NCI-H1092 (cell line): ENCODE measurements at places on chromosomes 1 and 21.

- no peak for DNase-seq
Measured at GRCh38 chr1:220879076-220879508, at the start of gene HLX. Gene HLX (plus strand): TSS chr1:220879443. CDS start chr1:220879858, 415 bp downstream.

- DNase-seq = no peak
Measured at GRCh38 chr1:217562229-217562878, 68.5 kb downstream of the GPATCH2 start.

GRCh38 chr1:235639226-235640205 lies 10.1 kb downstream of the GNG4 start:
- no peak for DNase-seq

- DNase-seq = no peak
Measured at GRCh38 chr1:116426401-116426800, 53.4 kb downstream of the ATP1A1 start.

DNA sequence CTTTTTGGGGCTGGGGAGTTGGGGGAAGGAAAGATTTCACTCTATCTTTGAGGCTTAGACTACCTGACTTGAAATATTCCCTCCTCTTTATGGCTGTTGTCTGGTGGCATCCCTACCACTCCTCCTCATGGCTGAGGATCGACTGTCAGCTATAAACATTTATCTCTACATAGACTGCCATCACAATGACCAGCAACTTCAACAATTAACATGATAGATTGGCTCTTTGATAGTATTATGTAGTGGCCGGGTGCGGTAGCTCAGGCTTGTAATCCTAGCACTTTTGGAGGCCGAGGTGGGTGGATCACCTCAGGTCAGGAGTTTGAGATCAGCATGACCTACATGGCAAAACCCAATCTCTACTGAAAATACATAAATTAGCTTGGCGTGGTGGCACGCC lies 72.4 kb downstream of the GABPA start:
- DNase-seq = no peak

- no peak for DNase-seq
Measured at GRCh38 chr1:29956349-29957030, 720.2 kb downstream of the PTPRU start.

GRCh38 chr1:209048941-209049669 lies 534.4 kb upstream of the CAMK1G start:
- DNase-seq = no peak

DNA sequence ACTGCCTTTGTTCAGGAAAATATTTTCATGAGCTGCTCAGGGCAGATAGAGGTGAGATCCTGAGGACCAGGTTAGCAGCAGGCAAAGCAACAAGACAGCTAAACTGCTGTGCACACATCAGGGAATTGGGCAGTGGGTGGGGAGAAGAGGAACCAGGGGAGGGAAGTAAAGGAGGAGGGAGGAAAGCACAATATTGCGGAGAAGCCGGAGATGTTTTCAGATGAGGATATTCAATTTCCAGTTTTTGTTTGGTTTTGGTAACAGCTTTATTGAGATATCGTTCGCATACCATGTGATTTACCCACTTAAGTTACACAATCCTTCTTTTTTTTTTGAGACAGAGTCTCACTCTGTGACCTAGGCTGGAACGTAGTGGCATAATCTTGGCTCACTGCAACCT lies 34.5 kb downstream of the EPHA10 start:
- DNase-seq = no peak

DNA sequence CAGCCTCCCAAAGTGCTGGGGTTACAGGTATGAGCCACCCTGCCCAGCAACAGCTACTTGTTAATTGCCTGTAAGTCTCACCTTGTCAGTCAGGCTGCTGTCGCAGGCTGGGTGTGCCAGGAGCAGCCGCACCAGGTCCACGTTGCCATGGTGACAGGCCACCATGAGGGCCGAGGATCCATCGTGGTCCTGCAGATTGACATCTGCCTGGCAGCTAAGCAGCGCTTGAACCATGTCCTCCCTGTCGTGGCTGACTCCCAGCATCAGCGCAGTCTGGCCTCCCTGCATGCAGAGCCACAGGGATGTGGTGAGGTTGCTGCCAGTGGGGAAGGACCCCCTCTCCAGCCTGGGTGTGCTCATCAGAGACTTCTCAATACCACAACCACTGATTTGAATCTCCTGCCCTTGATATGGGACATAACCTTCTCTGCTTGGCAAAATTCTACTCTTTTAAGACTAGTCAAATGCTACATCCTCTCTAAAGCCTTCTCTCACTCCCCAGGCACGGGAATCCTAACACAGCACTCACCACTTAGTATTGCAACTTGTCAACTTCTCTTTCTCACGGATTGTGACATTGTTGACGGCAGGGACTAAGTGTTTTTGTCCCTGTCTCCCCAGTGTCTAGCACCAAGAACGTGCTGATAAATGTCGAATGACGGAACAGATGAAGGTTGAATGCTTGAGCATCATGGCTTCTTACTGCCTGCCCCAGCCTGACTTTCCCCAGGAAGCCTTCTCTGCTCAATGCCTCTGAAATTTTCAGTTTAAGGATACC lies 52.9 kb downstream of the L1TD1 start:
- DNase-seq = no peak

DNA sequence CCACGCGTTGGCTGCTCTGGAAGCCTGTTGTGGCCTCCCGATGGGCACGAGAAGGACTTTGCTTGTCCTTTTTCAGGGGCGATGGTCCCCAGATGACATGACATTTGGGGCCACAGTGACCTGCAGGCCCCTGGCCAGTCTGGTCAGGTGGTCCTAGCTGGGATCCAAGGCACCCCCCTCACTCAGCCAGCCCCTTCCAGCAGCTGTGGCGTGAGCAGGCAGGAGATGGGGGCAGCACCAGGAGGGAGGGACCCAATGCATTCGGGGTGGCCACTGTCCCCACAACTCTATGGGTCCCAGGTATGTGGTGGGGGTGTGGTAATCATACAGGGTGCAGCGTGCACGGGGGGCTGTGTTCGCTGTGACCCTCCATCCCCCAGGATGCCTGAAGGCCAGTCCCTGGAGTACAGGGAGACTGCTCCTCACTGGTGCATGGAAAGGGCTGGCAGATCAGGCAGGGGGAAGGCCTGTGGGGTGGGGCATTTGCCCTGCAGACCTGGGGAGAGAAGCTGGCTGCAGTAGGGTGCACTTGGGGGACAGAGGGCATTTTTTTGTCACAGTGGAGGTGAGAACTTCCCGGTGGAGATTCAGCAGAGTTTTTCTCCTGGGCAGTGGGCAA lies 31.7 kb downstream of the WNT3A start:
- no peak for DNase-seq

- no peak for DNase-seq
Measured at GRCh38 chr1:222079566-222079965, 337.7 kb upstream of the DUSP10 start.

DNA sequence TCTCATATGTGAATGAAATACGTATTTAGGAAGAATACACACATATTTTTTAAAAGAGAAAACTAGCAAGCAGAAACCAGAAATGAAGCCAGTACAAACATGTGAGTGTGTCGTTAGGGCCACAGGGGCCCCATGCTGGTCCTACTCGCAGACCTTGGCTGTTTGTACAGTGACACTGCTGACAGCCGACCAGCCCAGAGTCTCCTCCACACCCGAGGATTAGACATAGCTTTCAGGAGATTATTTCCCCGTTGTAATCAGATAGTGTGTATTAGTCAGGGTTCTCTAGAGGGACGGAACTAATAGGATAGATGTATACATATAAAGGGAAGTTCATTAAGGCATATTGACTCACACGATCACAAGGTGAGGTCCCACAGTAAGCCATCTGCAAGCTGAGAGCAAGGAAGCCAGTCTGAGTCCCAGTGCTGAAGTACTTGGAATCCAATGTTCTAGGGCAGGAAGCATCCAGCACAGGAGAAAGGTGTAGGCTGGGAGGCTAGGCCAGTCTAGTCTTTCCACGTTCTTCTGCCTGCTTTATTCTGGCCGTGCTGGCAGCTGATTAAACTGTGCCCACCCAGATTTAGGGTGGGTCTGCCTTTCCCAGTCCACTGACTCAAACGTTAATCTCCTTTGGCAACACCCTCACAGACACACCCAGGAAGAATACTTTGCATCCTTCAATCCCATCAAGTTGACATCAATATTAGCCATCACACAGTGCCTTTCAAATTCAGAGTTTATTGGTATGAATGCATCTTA lies 51.2 kb downstream of the DIP2A start:
- no peak for DNase-seq

DNA sequence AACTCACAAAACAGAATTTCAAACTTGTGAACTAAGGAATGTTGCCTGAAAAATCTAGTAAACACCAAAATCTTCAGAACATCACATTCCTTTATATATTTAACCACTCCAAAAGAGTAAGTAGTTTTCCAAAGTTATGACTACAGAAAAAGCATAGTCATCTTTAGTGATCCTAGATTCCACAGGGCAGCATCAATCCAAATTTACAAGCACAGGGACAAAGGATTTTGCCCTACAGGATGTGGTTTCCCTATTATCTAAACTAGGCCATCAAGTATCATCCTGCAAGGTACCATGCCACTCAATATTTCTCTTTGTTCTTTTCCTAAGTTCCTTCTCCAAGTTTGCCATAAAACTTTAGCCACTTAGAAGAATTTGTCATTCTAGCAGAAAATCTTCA lies 33.0 kb downstream of the COP1 start:
- DNase-seq = no peak

- no peak for DNase-seq
Measured at GRCh38 chr1:101178341-101178687, 58.5 kb upstream of the S1PR1 start.

- DNase-seq = no peak
Measured at GRCh38 chr1:210072896-210073504, 135.0 kb downstream of the SYT14 start.

- no peak for DNase-seq
Measured at GRCh38 chr1:154975409-154976059, 1.1 kb downstream of the CKS1B start.

DNA sequence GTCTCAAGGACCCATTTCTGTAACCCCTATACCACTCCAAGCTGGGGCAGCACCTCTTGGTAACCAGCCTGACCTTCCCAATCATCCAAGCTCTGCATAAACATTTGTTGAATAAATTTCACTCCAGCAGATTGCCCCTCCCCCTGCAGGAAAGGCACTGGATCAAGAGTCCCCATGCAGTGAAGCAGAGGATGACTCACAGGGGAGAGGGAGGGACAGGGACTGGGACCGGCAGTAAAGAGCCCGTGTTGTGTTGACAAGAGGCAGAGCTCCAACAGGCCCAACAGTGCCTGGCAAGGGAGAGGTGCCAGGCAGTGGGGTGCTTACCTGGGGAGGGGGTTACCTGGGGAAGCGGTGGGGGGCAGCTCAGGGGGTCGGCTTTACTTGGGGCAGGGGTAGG lies 32.3 kb downstream of the SLC9A1 start:
- DNase-seq = no peak

DNA sequence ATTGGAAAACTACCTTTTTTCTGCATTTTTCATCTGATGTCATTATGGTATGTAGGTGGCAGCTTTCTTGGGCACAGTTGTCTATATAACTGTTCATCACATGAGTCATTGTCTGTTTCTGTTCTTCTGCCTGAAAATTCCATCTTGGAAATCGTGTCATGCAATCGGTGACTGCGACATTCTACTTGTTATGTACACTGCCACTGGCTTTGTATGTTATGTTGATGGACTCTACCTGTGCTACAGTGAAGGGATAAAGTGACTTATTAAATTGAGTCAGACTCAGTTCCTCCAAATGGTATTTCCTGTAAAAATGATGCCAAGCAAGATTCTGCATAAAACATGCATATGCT lies 8.6 kb downstream of the SMAP2 start:
- DNase-seq = no peak

GRCh38 chr1:207959141-207959825 lies 48.4 kb upstream of the CD34 start:
- DNase-seq = no peak

DNA sequence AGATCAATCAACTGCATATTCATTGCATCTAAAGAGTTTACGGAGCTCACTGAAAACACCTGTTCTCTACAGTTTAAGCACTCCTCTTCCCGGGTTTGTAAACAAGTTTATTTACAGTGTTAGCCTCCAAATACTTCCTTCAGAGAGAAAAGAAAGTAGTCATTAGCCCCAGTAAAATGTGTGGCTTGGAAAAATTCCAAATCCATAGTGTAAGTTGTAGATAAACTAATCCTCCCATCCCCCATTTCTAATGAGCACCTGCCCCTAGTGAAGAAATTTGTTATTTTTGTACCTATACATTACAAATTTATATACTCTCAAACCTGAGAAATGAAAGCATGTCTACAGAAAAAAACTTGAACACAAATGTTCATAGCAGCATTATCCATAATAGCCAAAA lies 21.9 kb downstream of the PUM1 start:
- no peak for DNase-seq

GRCh38 chr1:27161594-27161993 lies 6.7 kb upstream of the SLC9A1 start:
- DNase-seq = no peak

GRCh38 chr1:2801535-2802291 lies at the start of gene TTC34:
Gene TTC34 (minus strand): TSS chr1:2801693. CDS start chr1:2800827, 866 bp downstream.
- no peak for DNase-seq

DNA sequence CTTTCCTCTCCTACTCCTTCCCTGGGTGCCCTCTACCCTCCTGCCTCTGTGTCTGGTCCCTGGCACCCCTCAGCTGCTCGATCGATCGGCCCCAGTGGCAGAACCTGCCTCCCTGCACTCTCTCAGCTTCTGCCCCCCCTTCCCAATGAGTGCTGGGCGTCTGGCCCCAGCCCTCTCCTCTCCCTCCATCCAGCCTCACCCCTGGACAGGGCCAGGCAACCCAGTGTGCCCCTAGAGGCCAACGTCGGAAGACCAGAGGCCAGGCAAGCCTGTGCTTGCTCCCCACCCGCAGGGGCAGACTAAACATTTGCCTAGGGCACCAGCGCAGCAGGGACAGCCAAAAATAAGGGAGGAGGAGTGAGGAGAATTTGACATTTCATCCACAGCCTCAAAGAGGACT lies 43.5 kb downstream of the LGR6 start:
- DNase-seq = no peak

- no peak for DNase-seq
Measured at GRCh38 chr1:213821175-213821942, 166.4 kb upstream of the PROX1 start.

DNA sequence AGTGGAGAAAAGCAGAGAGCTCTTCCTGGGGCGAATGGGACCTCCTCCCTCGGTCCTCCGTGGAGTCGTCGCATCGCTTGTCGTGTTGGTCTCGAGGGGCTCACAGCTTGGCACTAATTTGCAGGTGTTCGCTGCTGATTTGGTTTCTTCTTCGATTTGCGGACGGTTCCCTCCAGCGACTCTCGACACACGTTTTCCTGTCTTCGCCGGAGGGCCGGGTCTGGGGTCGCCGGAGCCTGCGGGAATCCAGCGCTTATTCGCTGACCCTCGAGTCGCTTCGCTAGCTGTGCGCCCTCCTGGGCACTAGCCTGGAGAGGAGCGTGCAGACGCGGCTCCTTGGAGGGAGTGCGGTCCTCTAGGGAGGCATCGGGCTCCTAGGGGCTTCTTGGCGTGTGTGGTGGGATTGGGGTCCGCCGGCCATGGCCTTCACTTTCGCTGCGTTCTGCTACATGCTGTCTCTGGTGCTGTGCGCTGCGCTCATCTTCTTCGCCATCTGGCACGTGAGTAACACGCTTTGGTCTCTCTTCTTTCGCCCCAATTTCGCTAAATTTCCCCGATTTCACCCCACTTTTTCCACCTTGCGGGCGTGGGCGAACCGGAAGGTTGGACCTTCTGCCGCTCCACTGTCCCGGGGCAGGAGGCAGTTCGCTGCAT lies 766 bp downstream of the CNIH3 start:
- no peak for DNase-seq
